Muscle of back (tissue), 13 donors: ENCODE measurements at places on chromosomes 7 and 10.

DNA sequence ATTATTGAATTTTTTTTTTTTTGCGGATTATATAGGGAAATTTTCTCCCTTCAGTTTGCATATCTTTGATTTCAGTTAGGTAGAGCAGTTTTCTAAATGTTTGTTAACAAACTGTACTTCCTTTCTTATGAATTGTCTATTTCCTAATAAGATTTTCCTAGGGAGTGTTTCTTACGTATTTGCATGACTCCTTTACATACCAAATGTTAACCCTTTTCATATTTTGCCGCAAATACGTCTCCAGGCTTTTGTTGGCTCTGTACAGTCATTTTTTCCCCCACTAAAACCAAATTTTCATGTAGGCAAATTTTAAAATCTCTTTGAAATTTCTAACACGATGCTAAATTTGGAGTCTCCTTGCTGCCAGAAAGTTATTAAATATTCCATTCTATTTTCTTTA, 1.9 kb upstream of the FRAT2 start:
- no peak for DNase-seq

GRCh38 chr7:50379082-50379481, 71.1 kb downstream of the FIGNL1 start:
- DNase-seq = no peak

- no peak for DNase-seq
These were observed 16.0 kb upstream of the C10orf95 start for GRCh38 chr10:102467318-102467717.

DNA sequence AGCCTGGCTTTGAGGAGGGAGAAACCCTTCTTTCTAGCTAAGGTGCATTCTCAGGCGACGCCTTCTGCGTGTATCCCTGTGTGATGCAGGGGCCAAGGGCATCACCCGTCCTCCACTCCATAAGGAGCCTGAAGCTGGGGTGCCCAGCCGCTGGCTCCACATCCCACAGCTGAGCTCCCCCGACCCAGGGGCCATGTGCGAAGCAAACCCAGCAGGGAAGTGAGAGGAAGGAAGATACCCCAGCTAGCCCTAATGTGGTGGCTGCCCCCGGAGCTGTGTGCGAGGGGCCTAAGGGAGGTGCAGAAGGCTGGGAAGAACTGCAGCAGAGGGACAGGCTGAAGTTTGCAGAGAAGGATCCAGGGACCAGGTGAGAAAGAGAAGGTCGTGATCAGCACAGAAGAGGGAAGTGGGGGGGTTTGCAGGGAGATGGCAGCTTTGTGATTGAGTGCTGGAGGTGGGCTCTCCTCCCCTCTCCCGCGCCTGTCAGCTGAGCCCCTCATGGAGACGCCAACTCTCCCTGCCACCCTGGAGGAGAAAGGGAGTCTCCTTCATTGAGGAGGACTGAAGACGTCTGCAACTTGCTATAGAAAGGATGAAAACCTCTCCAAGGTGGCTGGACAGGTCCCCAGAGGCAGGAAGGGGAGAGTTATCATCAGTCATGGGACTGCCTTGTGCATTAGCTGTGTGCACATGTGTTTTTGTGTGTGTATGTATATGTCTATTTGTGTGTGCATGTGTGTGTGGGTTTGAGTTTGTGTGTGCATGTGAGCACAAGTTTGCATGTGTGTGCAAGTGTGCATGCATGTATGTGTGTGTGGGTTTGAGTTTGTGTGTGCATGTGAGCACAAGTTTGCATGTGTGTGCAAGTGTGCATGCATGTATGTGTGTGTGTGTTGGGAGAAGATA, 3.5 kb upstream of the CALML5 start:
- no peak for DNase-seq

GRCh38 chr7:51346126-51346525, 29.5 kb upstream of the COBL start:
- DNase-seq = no peak

- peak; percentile 18 for DNase-seq
These were observed 85.8 kb downstream of the HIF1AN start for GRCh38 chr10:100621360-100622205.

- peak; percentile 26 for DNase-seq
These were observed 193.8 kb upstream of the ADO start for GRCh38 chr10:62610649-62611229.

GRCh38 chr7:134669845-134670373, 23.3 kb downstream of the BPGM start:
- DNase-seq = peak; percentile 17

GRCh38 chr7:33639552-33640197, 265.7 kb upstream of the BMPER start:
- peak; percentile 52 for DNase-seq
